Cardiac septum (tissue), 1 donor: ENCODE measurements at places on chromosomes 7 and 10.
A peak's percentile ranks its signal among the peaks of the same experiment; 100 is the strongest.

- peak; percentile 66 for DNase-seq
Observed at GRCh38 chr10:104321725-104322415, 16.4 kb downstream of the ITPRIP start.

DNA sequence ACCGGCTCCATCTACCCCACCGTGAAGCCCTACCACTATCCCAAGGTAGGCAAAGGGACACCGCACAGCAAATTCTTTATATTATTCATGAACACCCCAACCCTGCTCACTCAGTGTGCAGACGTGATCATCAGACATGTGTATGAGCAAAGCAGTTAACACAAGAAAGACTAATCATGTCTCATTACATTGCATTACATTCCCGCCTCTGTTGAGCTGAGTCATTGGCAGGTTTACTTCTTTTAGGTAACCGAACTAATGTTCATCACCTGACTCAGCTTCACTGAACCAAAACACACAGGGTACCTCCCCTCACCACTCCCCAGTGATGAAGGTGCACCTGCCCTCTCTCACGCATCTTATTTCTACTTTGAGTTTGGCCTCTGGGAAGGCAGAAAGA, 233.4 kb downstream of the PAXIP1 start:
- no peak for DNase-seq

- no peak for DNase-seq
Observed at GRCh38 chr10:110996256-110996655, 76.9 kb downstream of the SHOC2 start.

- DNase-seq, result no peak
Observed at GRCh38 chr7:80900583-80901576, 18.0 kb downstream of the SEMA3C start.
